ENCODE measurements at places on chromosomes 5 and 9.

- no peak for DNase-seq
These were observed 61.2 kb downstream of the IRX1 start for GRCh38 chr5:3656803-3657202.

GRCh38 chr5:138515556-138516245 lies 27.3 kb downstream of the ETF1 start:
- DNase-seq: no peak

- DNase-seq: no peak
These were observed 205.7 kb downstream of the GAS1 start for GRCh38 chr9:86741311-86742208.

DNA sequence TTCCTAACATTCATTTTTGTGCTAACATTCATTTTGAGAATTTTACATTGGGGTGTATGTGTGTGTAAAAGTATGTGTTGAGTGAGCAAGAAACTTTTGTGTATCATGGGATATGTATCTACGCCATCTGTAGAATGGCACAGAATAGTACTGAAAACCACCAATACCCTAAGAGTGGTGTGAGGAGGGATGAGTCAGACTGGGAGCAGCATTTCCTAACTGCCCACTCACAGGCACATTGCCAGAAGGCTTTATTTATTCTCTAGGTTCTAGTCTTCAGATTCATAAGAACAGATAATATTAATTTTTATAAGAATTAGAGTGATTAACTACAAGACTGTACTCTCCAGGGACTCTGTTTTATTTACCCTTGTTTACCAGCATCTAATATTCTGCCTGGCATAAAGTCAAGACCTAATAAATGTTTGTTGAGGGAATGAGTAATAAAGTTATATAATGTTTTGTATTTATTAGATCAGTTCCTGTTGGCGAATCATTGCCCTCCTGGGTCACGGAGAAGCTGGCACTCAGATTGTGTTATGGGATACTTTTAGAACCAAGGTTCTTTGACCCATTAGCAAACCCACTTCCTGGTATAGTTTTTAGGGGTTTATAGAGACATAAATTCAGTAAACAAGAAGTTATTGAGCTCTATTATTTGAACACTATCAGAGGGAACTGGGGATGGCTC lies 159.1 kb upstream of the PPP2R2B start:
- no peak for DNase-seq

DNA sequence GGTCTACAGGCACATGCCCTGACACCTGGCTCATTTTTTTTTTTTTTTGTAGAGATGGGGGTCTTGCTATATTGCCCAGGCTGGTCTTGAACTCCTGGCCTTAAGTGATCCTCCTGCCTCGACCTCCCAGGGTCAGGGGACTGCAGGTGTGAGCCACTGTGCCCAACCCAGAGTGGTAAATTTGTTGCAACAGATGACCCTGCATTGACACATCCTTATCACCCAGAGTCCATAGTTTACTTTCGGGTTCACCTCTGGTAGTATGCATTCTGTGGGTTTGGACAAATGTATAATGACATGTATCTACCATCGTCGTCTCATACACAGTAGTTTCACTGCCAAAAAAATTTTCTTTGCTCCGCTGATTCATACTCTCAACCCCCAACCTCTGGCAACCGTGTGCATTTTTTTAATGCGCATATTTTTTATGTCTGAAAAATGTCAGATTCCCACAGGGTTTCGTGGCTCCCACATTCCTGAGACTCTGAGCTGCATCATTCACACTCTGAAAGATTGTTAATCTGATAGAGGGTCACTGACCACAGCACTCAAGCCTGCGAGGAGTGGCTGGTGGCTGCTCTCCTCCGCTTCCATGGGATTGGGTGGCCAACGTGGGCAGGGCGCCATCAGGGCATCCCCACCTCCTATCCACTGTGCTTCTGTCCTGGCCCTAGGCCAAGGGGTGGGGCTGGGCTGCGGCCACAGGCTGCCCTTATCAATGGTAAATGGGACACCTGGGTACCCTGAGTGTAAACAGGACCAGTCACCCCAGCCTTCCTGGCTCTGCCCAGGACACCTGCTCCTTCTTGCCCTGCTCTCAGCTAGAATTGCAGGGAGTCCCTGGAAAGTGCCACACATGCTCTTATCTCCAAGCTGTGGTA lies 9.6 kb downstream of the NDST1 start:
- no peak for DNase-seq

- DNase-seq: no peak
These were observed 58.3 kb upstream of the MAP3K1 start for GRCh38 chr5:56757077-56757476.

DNA sequence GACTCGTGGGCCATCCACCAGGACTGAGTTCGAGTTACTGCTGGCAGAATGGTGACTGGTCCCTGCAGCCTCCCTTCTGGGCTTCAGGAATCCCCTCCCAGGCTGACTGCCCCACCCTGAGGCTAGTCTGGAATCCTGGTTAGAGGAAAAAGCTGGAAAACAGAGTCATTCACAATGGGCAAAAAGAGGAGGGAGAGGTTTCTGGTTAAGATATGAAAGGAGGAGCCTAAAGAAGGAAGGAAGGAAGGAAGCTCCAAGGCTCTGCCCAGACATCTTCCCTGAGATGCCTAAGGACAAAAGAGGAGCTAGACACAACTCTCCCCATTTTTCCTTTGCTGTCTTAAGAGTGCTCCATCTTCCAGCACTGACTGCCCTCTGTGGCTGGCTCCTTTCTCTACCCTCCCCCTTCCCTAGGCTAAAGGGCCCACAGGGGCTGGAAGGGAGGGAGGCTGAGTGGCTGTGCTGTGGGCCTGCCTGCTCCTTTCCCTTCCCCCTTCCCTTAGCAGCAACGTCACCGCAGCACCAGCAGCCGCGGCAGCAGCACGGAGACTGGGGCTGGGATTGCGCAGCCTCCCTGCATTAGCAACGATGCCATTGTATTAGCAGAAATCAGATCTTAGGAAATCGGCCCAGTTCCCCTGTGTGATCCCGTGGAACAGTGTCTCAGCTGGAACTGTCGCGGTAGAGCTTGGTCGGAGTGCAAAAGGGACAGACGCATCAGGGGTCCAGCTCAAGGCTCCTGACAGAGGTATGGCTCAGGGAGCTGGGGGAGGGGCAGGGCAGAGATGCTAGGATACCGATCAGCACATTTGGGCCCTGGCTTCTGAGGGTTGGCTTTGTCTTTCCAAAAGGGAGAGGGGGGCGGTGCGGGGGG lies 48.7 kb downstream of the RUSC2 start:
- DNase-seq: no peak

GRCh38 chr5:78698191-78698791 lies 49.7 kb upstream of the LHFPL2 start:
- no peak for DNase-seq

GRCh38 chr5:76601470-76601869 lies 21.7 kb downstream of the F2RL2 start:
- no peak for DNase-seq
